ENCODE measurements at places on chromosomes 11 and 22.

DNA sequence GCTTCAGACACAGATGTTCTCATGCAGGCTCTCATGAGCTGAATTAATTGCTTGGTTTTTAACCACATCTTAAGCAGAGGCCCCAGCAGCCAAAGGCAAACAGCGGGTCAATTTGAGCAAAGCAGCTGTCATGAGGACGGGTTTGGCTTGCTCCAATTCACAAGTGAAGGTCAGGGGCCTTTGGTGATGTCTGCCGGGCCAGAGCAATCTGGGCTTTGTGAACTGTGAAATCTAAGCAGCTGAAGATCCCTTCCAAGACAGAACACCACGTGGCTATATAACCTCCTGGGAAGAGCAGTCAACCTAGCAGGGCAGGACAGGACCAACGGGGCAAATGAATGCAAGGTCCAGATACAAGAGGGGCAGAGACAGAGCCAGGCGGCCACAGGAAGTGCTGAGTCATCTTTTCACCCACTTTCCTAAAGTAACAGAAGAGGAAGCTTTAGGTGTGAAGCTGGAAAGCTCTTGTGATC is 187.3 kb upstream of the B3GAT1 start:
- no peak for DNase-seq

- DNase-seq, result no peak
Measured at GRCh38 chr11:46271875-46272815, 5.3 kb upstream of the CREB3L1 start.

DNA sequence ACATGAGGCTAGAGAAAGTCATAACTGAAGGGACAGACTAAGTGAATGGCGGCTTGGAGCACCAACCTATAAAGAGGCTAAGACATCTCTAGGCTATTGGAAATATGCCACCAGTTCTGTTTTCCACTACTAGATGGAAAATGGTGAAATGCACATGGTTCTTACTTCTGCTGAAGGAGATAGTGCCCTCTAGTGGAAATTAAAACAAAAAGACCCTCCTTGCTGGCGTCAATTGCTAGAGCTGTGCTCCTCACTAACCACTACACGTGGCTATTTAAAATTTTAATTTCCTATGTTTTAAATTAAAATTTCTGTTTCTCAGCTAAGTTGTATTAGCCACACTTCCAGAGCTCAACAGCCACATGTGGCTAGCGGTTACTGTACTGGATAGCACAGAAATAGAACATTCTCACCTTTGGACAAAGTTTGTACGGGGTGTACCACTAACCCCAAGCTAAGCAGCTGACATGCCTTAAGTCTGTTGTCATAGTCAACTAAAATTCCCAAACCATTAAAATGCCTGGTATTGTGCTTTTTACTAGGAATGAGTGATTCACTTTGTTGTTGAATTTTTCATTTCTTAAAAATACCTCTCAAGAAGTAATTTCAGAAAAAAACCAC is 34.1 kb upstream of the CALCA start:
- peak; percentile 39 for DNase-seq

- DNase-seq, result no peak
Measured at GRCh38 chr22:38750104-38750503, 5.7 kb downstream of the SUN2 start.

- DNase-seq, result no peak
Measured at GRCh38 chr11:102116453-102117205, 6.4 kb downstream of the YAP1 start.

- no peak for DNase-seq
Measured at GRCh38 chr11:117629146-117629545, 167.9 kb downstream of the DSCAML1 start.

GRCh38 chr11:69131644-69132300 is 24.0 kb upstream of the SMIM38 start:
- peak; percentile 17 for DNase-seq
